ENCODE measurements at places on chromosomes 6 and 20.
A peak's percentile ranks its signal among the peaks of the same experiment; 100 is the strongest.

DNA sequence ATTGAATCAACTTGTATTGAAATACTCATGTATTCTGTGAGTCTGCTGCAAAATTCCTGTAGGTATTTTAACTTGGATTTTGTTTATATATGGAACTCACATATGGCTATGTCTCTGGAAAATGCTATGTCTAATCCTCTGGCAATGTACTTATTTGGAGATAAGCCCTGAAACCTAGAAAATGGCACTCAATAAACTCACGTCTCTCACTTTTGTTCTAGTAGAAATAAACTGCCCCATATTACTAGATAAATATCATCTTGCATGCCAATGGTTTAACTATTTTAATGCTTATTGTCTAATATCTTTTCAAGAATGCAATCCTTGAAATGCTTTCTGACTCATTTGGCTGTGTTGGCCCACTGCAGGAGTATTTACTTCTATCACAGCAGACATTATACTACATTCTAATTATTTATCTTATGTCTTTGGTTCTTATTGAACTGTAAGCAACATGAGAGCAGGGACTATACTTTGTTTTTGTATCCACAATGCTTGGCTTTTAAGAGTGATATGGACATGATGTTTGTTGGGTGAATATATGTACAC lies 292.2 kb upstream of the RSPO3 start:
- DNase-seq: no peak

DNA sequence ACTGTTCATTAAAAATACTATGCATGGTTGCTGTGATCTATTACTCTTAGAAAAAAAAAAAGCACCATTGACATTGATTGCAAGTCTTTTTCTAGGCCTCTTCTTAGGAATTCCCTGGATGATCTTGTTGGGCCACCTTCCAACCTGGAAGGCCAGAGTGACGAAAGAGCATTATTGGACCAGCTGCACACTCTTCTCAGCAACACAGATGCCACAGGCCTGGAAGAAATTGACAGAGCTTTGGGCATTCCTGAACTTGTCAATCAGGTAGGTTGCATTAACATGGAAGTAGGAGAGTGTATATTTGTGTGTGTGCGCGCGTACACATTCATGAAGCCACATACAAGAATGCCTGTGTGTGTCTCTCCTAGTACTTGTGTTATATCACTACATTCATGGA lies 140.4 kb downstream of the NCOA3 start:
- DNase-seq: no peak

DNA sequence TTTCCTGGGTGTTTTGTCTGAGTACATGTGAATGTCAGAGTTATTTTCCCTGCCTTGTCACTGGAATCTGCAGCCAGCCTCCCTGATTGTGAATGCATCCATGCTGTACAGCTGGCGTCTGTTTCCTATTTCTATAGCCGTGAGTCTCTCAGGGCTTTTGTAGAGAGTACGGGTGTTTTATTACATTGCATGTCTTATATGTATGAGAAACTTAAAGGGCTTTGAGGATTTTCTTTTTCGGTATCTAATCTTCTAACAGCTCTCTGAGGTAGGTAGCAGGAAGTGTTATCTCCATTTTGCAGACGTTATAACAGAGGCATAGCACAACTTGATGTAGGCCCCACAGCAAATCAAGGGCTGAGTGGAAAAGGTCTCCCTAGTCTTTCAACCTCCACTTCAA lies 272.9 kb downstream of the PRL start:
- no peak for DNase-seq

- no peak for DNase-seq
These were observed 23.1 kb downstream of the USP45 start for GRCh38 chr6:99492092-99492491.

DNA sequence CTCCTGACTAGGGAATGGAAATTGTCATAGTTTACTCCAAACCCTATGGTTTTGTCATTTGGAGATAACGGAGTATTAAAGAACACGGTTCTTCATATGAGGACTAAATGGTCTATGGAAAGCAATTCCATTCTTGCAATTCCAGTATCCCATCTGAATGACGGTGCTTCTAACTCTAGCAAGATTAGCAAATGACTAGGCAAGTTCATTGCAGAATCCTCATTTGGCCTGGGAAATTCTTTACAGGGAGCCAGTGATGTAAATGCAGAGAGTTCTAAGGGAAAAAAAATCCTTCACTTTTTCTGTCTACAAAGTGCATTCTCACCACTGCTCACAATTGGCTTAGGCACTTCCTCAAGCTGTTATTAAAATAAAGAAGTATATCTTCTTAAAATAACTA lies 111.5 kb downstream of the MOXD1 start:
- DNase-seq: no peak

DNA sequence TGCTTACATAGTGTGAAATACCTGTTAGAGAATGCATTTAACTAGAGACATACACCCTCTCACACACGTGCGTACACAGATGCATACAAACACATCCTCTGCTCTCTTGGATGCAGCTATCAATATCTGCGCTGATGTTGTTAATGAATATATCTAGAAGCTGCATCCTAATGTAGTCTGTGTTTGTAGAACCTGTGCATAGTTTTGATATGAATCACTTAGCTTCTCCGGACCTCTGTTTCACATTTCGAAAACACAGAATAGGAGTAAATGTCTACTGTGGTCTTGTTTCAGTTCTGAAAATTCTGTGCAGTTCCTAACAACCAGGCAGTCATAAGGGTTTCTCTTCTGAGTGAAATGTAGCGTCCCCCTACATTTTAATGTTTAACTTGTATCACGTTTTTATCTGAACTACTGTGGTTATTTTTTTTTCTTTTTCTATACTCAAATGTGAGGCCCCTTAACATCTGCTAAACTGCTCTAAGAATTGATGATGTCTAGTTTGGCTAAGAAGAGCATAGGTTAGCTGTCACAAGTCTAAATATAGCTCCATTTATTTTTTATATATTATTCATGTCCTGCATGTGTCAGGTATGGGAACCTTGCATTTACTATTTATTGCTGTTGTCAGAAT lies 254.5 kb downstream of the TMEM242 start:
- no peak for DNase-seq

- DNase-seq: no peak
These were observed 18.1 kb downstream of the ZNFX1 start for GRCh38 chr20:49259799-49260198.

DNA sequence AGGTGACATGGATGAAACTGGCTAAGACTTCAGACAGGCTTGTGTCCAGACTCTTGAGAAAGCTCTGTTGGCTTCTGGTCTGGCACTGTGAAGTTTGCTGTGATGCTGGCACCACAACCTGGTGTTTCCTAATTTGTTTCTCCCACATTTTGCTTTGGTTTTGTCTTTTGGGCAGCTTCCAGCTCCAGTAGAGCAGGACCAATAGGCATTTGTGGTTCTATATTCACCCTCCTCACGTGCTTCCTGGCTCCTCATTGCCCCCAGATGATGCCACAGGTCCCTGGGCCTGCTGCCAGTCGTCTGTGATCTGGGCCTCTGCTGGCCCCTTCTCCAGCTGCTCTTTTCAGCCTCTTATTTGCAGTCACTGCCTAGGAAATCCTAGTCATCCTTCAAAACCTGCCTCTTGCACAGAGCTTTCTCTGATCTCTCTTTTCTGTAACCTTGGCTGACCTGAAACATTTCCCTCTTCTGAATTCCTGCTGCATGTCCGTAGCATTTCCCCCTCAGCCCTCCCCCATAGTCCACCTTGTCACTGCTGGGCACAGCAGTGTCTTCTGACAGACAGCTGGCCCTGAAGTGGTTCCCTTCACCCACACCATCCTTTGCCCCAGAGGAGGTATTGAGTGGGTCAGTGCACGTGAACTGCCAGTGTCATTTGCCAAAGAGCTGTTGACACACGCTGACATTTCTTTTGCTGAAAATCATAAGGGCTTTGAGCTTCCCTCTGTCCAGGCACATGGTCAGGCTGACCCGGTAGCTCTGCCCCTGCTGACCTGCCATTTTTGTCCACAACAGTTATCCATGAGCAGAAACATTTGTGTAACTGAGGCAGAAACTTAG lies 63.0 kb downstream of the PTPN1 start:
- peak; percentile 16 for DNase-seq

- no peak for DNase-seq
These were observed 27.7 kb upstream of the FBXL4 start for GRCh38 chr6:98975421-98975820.

- DNase-seq: no peak
These were observed 2.7 kb downstream of the HLA-B start for GRCh38 chr6:31354158-31354863.

DNA sequence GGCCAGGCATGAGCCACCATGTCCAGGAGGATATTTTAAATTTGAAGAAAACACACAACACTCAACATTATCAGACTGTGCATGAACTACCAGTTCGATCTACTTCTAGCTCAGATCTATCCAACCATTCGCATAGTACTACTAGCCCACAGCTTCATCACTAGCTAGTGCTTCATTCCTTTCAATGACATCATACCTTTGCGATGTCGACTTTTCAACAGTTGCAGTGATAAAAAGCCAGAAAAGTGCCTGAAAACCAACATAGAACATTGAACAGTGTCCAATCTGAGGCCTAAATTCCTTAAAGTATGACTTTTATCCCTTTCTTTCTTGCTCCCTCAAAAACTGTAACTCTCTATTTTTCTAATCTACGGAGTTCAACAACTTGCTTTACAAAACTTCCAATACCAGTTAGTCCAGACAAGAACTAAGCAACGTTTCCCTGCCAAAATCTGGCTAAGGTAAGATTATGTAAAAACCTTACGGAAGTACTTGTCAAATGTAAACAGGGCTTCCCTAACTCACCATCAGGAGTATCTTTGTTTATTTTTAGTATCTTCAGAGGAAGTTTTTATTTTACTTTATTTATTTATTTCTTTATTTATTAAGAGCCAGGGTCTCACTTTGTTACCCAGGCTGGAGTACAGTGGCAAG lies 434.0 kb upstream of the JARID2 start:
- no peak for DNase-seq

- DNase-seq: no peak
These were observed 193.6 kb downstream of the NFATC2 start for GRCh38 chr20:51348876-51349275.

DNA sequence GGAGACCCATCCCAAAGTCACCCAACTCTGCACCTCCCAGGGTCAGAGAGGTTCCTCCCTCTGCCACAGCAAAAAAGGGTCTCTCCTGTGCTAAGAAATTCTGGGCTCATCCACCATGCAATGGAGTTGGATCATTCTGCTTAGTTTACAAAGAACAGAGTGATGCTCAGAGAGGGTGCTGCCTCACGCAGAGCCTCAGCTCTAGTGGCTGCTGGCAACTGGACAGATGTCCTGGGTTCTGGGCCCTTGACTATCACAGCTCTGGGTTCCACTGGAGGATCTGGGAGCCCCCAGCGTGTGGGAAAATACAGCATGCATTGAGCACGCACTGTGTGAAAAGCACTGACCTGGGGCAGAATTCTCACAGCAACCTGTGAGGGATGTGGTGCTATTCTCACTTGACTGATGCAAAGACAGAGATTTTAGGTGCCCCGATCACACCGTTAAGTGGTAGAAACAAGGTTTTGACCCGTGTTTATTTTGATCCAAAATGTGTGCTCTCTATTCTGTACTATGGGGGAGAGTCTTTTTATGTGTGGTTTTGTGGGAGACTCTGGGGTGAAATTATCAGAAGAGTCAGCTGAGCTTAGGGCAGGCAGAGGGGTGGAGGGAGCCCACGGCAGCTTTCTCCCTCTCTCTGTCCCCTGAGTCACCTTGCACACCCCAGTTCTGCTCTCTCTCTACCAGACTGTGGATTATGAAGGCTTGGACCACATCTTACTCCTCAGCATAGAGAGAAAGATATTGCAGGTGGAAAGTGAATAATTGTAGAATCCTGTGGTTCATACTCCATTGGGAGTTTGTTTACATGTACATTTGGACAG lies 19.9 kb downstream of the TREML4 start:
- no peak for DNase-seq

All from stimulated activated CD8-positive, alpha-beta memory T cell treated with anti-CD3 and anti-CD28 coated beads, Interleukin-4, amount 100 ng/mL, for 48 hours (primary cell).